ENCODE measurements at places on chromosomes 7 and 10. TPM values are rescaled to one million over a fixed set of nuclear protein-coding genes. Genes with fewer than 3 reads are reported as not detected.

Gene AGFG2
- polyA plus RNA-seq: 4.0 TPM

Gene NODAL
- polyA plus RNA-seq: not detected

Gene HTR5A
- not detected for polyA plus RNA-seq

Gene ACBD7
- polyA plus RNA-seq: not detected

Gene DDC
- not detected for polyA plus RNA-seq
